Fibroblast of villous mesenchyme (primary cell): ENCODE measurements at places on chromosomes 7 and 10.

DNA sequence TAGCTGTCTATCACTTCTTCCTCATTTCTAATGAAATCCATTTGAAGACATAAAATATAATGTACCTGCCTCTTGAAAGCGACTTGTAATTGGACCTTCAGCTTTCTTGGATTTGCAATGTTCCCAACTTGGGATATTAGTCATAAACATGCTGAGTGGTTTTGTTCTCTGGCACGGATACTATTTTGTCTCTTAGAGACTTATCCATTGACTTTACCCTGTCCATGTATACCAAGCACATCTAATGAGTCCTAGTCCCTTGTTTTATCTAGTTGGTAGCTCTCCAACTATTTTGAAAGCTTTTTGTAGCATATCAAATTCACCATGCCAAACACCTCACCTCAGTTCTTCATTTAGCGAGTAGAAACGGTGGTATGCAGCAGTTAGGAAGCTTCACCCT is 18.9 kb downstream of the PLEKHS1 start:
- DNase-seq, result no peak

GRCh38 chr10:123147635-123148413 is at the start of gene HMX2:
Gene HMX2 (plus strand): TSS chr10:123148136. CDS start chr10:123148379, 243 bp downstream.
- DNase-seq, result no peak

- DNase-seq, result no peak
Measured at GRCh38 chr10:5737352-5737751, 52.7 kb downstream of the TASOR2 start.

DNA sequence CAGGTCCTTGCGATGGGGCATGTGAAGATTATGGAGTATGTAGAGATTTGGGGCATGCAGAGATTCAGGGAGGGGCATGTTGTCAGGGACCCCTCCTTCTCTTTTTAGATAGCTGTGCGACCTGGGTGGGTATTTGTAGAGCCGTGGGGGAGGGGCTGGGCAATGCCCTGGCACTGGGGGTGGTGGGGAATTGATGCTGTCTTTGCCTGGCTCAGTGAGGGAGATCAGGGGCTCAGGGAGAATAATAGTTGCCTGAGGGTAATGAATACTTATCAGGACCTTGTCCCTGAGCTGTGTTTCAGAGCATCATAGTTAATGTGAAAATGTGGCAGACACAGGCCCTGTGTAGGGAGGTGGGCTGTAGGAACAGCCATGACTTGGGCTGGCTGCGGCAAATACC is 3.5 kb downstream of the RAMP3 start:
- DNase-seq, result no peak

- peak; percentile 74 for DNase-seq
Measured at GRCh38 chr7:118080947-118081346, 103.0 kb upstream of the LSM8 start.

DNA sequence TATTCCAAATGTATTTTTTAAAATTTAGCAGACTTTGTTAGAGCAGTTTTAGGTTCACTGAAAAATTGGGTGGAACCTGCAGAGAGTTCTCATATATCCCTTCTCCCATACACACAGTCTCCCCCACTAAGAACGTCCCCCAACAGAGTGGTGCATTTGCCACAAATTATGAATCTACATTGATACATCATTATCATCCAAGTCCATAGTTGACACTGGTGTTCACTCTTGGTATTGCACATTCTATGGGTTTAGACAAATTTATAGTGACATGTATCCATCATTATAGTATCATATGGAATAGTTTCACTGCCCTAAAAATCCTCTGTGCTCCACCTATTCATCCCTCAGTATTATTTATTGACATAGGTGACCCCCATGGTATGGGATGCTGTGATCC is 97.3 kb upstream of the AFAP1L2 start:
- no peak for DNase-seq

DNA sequence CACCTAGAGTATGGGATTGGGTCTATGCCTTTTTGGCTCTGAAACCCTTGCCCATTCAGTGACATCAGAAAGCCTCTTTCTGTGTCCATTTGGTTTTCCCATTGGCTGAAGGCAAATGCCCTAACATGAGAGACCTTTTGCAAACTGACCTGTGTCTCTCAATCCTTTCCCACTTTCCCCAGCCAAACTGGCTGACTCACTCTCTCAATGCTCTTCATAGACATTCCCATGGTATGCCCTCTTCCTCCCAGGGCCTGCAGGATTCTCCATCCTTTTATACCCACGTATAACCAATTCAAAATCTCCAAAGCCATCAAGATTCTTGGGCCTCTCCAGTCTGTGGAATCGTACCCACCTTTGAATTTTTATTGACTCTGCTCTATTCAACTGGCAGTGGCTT is 563.3 kb downstream of the GATA3 start:
- DNase-seq, result no peak

- DNase-seq, result peak; percentile 68
Measured at GRCh38 chr10:69048103-69048502, 39.8 kb upstream of the SRGN start.

- no peak for DNase-seq
Measured at GRCh38 chr7:155120460-155120859, 50.3 kb downstream of the HTR5A start.

- no peak for DNase-seq
Measured at GRCh38 chr7:31455844-31456243, 58.0 kb upstream of the ITPRID1 start.

GRCh38 chr7:12712236-12712635 is 24.8 kb downstream of the ARL4A start:
- peak; percentile 63 for DNase-seq

DNA sequence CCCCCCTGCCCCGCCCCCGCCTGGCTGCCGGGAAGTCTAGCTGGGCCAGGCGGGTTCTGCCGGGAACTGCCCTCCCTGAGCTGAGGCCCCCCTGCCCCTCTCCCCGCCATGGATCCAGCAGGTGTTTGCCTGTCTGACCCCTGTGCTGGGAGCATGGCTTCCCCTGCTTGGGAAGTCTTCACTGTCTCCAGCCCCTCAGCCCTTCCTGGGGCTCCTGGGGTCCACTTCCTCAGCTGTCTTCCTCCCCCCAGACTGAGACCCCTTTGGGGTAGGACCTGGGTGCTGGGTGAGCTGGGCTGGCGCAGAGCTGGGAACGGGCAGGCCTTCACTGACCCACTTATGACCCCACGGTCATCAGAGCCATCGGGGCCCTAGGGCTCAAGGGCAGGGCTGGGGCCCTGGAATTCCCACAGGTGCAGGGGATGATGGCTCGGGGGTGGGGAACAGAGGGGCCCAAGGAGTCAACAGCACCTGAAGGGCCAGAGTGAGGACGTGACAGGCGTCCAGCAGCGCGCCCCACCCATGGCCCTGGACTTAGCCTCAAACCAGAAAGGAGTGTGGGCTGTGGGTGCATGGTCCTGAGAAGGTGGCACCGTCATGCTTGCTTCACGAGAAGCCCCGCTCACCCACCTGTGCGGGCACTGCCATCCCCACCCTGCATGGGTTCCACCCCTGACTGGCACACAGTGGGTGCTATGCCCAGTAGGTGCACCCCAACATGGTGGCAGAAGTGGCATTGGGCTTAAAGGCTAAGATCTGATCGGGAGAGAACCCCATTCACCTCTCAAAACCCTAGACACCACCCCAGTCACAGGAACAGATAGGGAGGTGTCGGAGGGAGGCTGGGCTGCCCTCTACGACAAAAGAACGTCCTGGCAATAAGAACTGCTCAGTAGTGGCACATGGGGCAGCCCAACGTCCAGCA is 16.2 kb upstream of the TNRC18 start:
- no peak for DNase-seq

DNA sequence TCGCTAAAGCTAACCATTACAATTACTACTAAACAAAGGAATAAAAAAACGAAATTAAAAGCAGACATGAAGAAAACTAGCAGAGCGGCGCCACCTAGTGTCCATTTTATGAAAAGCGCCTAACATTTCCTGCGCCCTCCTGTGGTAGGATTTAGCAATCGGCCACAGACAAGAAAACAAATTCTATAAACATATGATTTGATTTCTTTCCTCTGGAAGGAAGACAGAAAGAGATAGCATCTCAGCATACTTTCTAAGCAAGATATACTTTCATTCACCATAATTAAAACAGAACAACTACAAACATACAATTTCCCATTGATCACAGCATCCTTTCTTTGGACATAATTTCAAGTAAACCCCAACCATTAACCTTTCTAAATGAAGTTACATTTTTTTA is 337.7 kb upstream of the NPVF start:
- peak; percentile 81 for DNase-seq

DNA sequence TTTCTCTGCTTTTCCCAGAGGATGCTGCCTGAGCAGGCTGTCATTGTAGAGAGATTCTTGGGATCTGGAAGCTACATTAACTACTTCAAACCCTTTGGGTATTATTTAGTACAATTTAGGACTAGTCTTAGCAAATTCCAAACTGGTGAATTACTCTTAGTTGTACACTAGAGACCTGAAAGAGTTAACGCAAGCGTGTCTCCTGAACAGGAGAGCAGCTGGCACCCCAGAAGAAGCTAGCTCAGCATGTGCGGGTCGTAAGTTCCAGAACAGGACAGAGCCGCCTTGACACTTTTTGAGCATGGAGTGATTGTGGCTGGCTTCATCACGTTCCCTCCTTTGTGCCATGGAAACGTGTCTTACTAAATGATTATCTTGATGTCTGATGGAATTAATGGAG is 495.7 kb upstream of the TPK1 start:
- DNase-seq, result no peak

DNA sequence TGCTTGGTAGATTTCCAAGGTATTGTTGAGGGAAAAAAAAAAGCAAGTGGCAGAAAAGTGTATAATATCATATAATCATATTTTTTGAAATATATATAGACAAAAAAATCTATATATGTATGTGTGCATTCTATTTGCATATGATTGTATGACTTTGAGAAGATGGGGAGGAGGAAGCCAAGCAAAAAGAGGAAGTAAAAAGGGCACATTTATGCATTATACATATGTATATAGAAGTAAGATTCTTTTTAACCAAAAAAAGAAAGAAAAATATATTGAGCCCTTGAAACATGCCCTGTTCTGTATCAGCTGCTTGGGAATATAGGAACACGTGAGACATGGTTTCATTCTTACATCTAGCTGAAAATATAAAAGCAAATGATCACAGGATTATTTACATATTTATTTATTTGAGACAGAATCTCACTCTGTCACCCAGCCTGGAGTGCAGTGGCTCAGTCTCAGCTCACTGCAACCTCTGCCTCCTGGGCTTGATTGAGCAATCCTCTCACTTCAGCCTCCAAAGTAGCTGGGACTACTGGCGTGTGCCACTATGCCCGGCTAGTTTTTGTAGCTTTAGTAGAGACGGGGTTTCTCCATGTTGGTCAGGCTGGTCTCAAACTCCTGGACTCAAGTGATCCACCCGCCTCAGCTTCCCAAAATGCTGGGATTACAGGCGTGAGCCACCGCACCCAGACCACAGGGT is 18.0 kb upstream of the SLF2 start:
- DNase-seq, result peak; percentile 22

DNA sequence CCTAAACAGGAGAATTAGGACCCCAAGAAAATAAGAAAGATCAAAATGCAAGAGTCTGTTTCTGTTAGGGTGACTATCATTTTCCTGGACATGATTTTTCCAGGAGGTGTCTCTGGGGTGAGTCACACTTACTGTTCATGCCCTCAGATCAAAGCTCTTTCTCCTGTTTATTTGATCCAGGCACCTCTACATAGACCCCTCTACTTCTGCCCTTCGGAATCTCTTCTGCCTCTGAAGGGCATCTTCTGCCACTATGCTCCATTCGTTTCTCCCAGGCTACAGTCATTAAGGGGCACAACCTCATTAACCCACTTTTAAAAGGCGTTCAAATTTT is 1328.0 kb downstream of the GATA3 start:
- no peak for DNase-seq

DNA sequence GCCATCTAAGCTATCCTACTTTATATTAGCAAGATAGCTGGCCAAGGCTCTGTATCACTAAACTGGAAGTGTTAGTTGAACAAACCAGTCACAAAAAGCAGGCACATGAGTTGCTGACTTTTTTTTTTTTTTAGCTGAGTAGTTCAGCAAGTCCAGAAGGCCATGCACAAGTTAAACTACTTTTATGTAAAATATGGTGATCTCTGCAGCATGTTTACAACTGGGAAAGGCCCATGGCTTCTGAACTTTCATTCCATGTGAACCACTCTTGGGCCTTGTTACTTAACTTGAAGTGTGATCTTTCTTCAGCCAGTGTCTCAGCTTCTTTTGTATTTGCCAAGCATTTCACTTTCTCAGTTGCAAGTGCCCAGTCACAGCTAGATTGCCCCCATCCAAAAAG is 78.5 kb downstream of the CALD1 start:
- peak; percentile 62 for DNase-seq

GRCh38 chr7:4744391-4745264 is 30.8 kb upstream of the AP5Z1 start:
- DNase-seq, result peak; percentile 100

GRCh38 chr10:86409183-86409582 is 42.6 kb upstream of the GRID1 start:
- no peak for DNase-seq

- DNase-seq, result peak; percentile 94
Measured at GRCh38 chr7:30465046-30465810, 13.4 kb downstream of the NOD1 start.

DNA sequence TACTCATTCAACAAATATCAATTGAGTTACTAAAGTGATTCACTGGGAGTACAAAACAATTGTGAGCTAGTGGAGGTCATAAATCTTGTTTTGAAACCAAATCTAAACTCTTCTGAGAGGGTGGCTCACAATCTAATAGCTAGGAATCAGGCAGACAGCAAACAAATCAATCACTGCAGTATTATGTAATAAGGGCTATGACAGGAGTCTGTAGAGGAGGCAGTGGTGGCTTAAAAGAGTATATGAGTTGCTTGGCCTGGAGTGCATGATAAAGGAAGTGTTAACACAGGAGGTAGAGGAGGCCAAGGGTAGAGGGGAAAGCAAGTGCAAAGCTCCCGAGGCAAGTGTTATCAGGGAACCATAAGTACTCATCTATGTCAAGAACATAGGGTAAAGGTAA is 16.5 kb downstream of the MYPN start:
- DNase-seq, result no peak

DNA sequence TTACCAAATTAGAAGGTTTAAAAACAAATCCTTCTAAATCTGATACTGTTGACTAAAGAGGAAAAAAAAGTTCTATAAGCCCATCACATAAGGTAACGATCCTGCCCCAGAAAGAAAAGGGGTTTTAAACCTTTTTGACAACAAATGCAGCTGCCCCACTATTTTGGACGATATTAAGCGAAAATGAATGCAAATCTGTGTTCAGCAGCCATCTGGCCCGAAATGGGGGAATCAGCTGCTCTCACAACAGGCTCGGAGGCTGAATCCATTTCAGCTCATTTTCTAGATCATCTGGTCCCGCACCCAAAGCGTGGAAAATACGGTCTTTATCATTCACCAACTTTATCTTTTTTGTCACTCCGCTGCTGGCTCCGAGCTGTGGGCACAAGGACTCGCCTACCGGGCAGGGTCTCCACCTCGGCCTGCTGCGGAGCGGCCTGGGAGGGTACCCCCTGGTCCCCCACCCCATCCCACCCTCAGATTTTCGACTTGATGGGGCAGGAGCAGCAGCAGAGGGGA is 2.4 kb upstream of the EBF3 start:
- no peak for DNase-seq
